ENCODE measurements at places on chromosomes 16 and 17.

GRCh38 chr16:769934-770333, 9.4 kb downstream of the MSLN start:
- DNase-seq = no peak

DNA sequence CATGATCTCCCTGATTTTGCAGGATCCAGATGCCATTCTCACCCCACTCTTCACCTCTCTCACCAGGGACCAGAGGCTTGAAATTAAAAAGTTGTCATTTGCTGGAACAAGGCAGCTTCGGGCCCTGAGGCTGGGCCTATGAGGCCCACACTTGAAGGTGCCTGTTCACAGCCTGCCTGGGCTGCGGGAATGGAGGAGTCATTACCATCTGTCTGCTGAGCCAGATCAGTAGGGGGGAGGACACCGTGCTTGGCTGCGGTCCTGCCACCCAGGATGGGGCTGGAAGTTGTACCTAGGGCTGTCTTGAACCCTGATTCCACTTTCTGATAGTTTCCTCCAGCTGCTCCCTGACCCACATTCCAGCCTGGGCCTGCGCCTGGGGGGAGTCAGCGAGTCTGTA, 208.3 kb upstream of the N4BP1 start:
- no peak for DNase-seq

- DNase-seq = no peak
Measured at GRCh38 chr16:48168075-48168474, 12.3 kb upstream of the ABCC12 start.

- DNase-seq = no peak
Measured at GRCh38 chr16:9323170-9323569, 231.7 kb downstream of the HAPSTR1 start.

DNA sequence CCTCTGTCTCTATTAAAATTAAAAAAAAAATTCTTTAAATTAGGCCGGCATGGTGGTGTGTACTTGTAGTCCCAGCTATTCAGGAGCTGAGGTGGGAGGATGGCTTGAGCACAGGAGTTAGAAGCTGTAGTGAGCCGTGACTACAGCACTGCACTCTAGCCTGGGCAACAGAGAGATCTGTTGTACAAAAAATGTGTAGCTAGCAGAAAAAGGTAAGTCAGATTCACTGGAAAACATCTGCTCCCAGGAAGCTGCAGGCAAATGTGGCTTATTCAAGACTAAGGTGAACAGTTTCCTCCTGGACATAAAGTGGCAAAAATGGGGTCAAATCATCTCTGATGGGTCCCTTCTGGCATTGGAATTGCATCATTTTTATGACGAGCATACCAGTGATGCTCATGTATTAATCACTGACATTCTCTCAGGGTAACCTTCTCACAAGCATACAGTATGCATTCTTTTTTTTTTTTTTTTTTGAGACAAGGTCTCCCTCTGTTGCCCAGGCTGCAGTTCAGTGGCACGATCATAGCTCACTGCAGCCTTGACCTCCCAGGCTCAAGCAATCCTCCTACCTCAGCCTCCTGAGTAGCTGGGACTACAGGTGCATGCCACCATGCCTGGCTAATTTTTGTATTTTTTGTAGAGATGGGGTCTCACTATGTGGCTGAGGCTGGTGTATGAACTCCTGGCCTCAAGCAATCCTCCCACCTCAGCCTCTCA, 48.7 kb downstream of the CPPED1 start:
- DNase-seq = no peak

Data from NK-92 treated with Interleukin-12 subunit alpha and Interleukin-12 subunit beta, amount 100 ng/mL, for 24 hours (cell line).